ENCODE measurements at places on chromosomes 16 and 17. TPM values are rescaled to one million over a fixed set of nuclear protein-coding genes. Genes with fewer than 3 reads are reported as not detected.

GRCh38 chr16:53528797-53529196, 25.8 kb upstream of the AKTIP start:
- H3K4me1 ChIP-seq, result no peaks in the 10 kb centered on the region
- no peaks in the 10 kb centered on the region for H3K27me3 ChIP-seq
- DNase-seq, result no peak
- no peak overlapping the region for H3K4me3 ChIP-seq

- no peaks in the 10 kb centered on the region for H3K4me1 ChIP-seq
- no peaks in the 10 kb centered on the region for H3K36me3 ChIP-seq
- H3K4me3 ChIP-seq, result no peak overlapping the region
These were observed 298.1 kb upstream of the N4BP1 start for GRCh38 chr16:48907906-48908634.

GRCh38 chr16:80940069-80940856, 66.4 kb downstream of the CMC2 start:
- H3K27ac ChIP-seq, result no peak overlapping the region
- no peaks in the 10 kb centered on the region for H3K36me3 ChIP-seq
- DNase-seq, result no peak
- H3K4me3 ChIP-seq, result no peak overlapping the region

DNA sequence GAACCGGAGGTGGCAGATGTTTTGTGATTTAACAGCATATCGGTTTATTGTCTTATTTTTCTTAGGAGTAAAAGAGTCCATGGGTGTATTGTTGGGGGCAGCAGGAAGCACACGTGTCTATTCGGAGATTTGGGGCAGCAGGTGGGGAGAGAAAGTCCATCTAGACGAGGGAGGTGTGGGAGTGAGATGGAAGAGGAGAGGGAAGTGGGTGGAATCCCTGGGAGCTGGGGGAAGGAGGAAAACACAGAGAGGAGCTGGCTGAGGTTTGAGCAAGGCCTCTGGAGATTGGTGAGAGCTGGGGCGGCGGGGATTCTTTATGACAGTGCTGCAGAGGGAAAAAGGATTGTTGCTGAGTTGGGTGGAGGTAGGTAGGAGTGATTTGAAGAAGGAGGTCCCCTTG, 72.1 kb downstream of the PRKCB start:
- no peak overlapping the region for H3K27ac ChIP-seq
- no peak for DNase-seq
- no peak overlapping the region for H3K4me3 ChIP-seq
- H3K36me3 ChIP-seq, result no peaks in the 10 kb centered on the region
- H3K27me3 ChIP-seq, result no peaks in the 10 kb centered on the region
- no peaks in the 10 kb centered on the region for H3K4me1 ChIP-seq

GRCh38 chr17:40553694-40554534, 11.4 kb downstream of the CCR7 start:
- DNase-seq, result peak; percentile 28
- H3K4me1 ChIP-seq, result no peaks in the 10 kb centered on the region
- no peaks in the 10 kb centered on the region for H3K36me3 ChIP-seq
- H3K27me3 ChIP-seq, result no peaks in the 10 kb centered on the region
- no peak overlapping the region for H3K4me3 ChIP-seq

Gene HOXB8
- total RNA-seq, result not detected

Gene MYO15B
- 41.9 TPM for total RNA-seq
